ENCODE measurements at places on chromosomes 3 and 15.

GRCh38 chr3:48848816-48849515 lies 1.3 kb upstream of the PRKAR2A start:
- no peaks in the 10 kb centered on the region for H3K36me3 ChIP-seq
- peaks cover 31% of the 10 kb centered on the region for H3K4me1 ChIP-seq
- H3K27me3 ChIP-seq = no peaks in the 10 kb centered on the region
- no peak for DNase-seq
- H3K27ac ChIP-seq = no peak overlapping the region
- H3K4me3 ChIP-seq = no peak overlapping the region

DNA sequence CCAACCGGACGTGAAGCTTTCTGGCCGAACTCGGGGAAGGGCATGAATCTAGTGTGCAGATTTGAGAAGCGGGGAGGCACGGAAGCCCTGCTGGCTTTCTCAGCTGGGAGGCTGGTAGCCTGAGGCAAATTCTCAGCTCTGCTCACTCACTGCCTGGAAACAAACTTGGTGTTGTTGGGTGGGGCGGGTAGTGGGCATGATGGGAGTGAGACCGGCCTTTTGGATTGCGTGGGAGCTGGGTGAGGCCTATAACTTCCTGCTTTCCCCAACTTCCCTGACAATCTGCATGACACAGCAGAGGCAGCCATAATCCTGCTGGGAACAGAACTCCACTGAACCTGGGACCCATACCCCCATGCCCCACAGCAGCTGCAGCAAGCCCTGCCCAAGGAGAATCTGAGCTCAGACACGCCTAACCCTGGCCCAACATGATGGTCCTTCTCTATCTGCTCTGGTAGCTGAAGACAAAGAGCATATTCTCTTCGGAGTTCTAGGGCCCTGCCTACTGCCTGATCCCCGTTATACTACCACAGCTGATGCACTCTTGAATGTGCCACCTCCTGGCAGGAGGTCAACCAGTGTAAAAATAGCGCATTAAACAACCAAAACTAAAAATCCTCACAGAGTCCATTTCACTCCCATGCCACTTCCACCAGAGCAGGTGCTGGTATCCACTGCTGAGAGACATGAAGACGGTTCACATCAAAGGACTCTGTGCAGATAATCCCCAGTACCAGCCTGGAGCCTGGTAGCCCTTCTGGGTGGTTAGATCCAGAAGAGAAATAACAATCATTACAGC lies 44.7 kb downstream of the CEP70 start:
- DNase-seq = no peak
- no peak overlapping the region for H3K4me3 ChIP-seq
- peaks cover 32% of the 10 kb centered on the region for H3K36me3 ChIP-seq
- H3K27ac ChIP-seq = no peak overlapping the region

GRCh38 chr3:107684431-107684925 lies 161.7 kb downstream of the BBX start:
- no peak overlapping the region for H3K27ac ChIP-seq
- H3K27me3 ChIP-seq = no peaks in the 10 kb centered on the region
- H3K36me3 ChIP-seq = no peaks in the 10 kb centered on the region

DNA sequence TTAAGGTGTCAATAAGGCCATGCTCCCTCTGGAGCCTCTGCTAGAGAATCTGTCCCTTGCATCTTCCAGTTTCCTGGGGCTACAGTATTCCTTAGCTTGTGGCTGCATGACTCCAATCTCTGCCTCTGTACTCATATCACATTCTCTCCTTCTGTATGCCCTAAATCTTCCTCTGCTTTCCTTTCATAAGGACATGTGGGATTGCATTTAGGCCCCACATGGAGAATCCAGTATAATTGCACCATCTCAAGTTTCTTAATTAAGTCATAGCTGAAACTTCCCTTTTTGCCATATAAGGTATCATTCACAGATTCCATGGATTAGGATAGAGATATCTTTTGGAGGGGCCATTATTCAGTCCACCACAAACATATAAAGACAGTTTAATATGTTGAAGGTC lies 409.8 kb upstream of the TMCO5A start:
- no peak overlapping the region for H3K27ac ChIP-seq
- no peaks in the 10 kb centered on the region for H3K27me3 ChIP-seq
- no peak for DNase-seq
- H3K36me3 ChIP-seq = no peaks in the 10 kb centered on the region
- H3K4me3 ChIP-seq = no peak overlapping the region

DNA sequence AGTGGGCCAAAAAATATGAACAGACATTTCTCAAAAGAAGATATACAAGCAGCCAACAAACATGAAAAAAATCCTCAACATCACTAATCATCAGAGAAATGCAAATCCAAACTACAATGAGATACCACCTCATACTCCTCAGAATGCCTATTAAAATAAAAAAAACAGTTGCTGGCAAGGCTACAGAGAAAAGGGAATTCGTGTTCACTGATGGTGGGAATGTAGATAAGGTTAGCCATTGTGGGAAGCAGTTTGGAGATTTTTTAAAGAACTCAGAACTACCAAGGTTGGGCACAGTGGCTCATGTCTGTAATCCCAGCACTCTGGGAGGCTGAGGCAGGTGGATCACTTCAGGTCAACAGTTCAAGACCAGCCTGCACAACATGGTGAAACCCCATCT lies 27.8 kb upstream of the C15orf40 start:
- DNase-seq = no peak
- peaks cover 54% of the 10 kb centered on the region for H3K36me3 ChIP-seq
- H3K27ac ChIP-seq = no peak overlapping the region
- H3K27me3 ChIP-seq = no peaks in the 10 kb centered on the region

- H3K27ac ChIP-seq = no peak overlapping the region
- H3K27me3 ChIP-seq = no peaks in the 10 kb centered on the region
- no peaks in the 10 kb centered on the region for H3K36me3 ChIP-seq
- no peaks in the 10 kb centered on the region for H3K4me1 ChIP-seq
- no peak overlapping the region for H3K4me3 ChIP-seq
- DNase-seq = no peak
Measured at GRCh38 chr15:47669221-47669620, 48.1 kb upstream of the SEMA6D start.

DNA sequence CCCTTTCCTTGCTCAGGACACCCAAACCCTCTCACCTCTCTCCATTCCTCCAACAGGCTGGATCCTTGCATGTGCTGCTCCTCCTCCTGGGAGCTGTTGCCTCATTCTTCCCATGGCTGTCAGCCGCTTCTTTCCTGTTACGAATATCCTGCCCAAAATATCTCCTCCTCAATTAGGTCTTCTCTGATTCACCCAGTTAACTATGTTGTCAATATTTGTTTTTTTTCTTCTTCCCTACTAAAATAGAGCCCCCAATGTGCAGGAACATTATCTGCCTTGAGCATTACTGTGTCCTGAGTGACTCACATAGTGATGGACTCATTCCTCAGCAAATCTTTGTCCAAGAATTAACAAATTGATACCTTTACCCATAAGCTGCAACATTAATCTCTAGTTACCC lies 357.2 kb downstream of the CLSTN2 start:
- H3K27me3 ChIP-seq = no peaks in the 10 kb centered on the region
- H3K36me3 ChIP-seq = no peaks in the 10 kb centered on the region
- no peak overlapping the region for H3K4me3 ChIP-seq
- no peak for DNase-seq
- no peak overlapping the region for H3K27ac ChIP-seq

- H3K27ac ChIP-seq = no peak overlapping the region
- no peaks in the 10 kb centered on the region for H3K36me3 ChIP-seq
- DNase-seq = no peak
- H3K4me3 ChIP-seq = no peak overlapping the region
- no peaks in the 10 kb centered on the region for H3K4me1 ChIP-seq
Measured at GRCh38 chr15:101435761-101436160, 53.7 kb downstream of the PCSK6 start.

- H3K27ac ChIP-seq = no peak overlapping the region
- H3K27me3 ChIP-seq = no peaks in the 10 kb centered on the region
- no peak for DNase-seq
- H3K4me1 ChIP-seq = peaks cover 13% of the 10 kb centered on the region
- H3K4me3 ChIP-seq = no peak overlapping the region
- H3K36me3 ChIP-seq = no peaks in the 10 kb centered on the region
Measured at GRCh38 chr15:66638377-66638776, 63.7 kb upstream of the SMAD6 start.

DNA sequence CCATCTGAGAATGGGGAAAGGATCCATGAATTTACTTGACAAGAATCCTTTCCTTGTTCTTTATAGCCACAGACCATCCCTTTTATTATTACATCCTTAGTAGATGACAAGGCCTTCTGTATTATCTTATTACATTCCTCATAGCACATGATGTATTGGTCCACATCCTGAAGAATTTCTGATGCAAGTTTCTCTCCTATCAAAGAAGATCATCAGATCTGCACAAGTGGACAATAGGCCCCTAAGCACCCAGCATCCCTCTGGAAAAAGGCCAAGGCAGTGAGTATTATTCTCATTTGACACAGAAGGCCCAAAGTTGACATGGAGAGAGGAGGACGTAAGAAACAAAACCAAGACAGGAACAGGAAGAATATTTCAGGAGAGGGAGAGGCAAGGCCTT lies 31.4 kb downstream of the MYL3 start:
- H3K4me1 ChIP-seq = no peaks in the 10 kb centered on the region
- H3K27ac ChIP-seq = no peak overlapping the region
- H3K27me3 ChIP-seq = no peaks in the 10 kb centered on the region
- no peak overlapping the region for H3K4me3 ChIP-seq
- DNase-seq = no peak

DNA sequence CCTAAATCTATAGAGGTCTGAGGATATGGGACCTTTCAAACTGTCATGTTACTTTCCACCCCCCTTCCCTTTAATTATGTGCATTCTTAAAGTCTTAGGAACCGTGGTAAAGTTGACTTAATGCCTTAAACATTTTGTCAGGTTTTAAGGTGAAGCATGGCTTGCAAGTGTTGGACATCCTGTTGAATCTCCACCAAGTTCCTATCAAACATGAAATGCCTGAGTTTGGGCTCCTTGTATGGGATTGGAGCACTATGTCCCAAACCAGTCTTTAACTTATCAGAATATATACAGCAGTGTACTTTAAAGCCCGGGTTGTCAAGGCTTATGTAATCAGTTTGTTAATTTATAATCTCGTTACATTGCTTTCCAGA lies 1.1 kb downstream of the SNRK start:
- peak overlapping the region; percentile 70 for H3K4me3 ChIP-seq
- peaks cover 7% of the 10 kb centered on the region for H3K36me3 ChIP-seq
- H3K27ac ChIP-seq = peak overlapping the region; percentile 36
- no peaks in the 10 kb centered on the region for H3K27me3 ChIP-seq
- DNase-seq = no peak

GRCh38 chr3:181851063-181851462 lies 139.3 kb downstream of the SOX2 start:
- no peak for DNase-seq
- H3K4me3 ChIP-seq = no peak overlapping the region
- H3K4me1 ChIP-seq = no peaks in the 10 kb centered on the region
- no peaks in the 10 kb centered on the region for H3K27me3 ChIP-seq
- no peaks in the 10 kb centered on the region for H3K36me3 ChIP-seq

DNA sequence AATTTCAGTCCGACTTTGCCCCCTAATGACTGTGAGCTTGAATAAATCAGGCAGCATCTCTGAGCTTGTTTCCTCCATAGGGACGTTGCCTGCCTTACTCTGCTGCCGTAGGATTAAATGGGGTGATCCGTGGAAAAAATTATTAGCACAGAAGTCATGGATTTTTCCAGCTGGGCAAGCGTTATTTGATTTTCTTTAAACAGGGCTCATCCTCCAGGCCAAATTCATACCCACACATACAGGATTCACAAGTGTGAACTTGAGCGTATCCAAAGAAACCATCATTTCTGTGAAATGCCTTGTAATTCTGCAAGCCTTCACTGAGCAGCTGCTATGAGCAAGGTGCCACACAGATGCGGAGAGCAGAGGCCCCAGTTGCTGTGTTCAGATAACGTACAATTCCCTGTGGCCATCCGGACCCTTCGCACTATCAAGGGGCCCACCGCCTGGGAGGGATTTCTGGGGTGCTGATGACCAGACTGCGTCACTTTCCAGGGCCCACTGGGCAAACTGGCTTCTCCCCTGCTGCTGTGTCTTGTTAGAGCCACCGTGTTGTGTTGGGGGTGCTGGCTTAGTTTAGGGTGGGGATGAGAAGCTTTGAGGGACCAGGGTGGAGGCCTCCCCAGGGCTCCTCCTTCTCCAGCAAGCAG lies 61.4 kb downstream of the MGLL start:
- no peak overlapping the region for H3K27ac ChIP-seq
- DNase-seq = no peak
- peaks cover 3% of the 10 kb centered on the region for H3K27me3 ChIP-seq
- no peak overlapping the region for H3K4me3 ChIP-seq
- no peaks in the 10 kb centered on the region for H3K4me1 ChIP-seq

GRCh38 chr15:35546511-35547381 lies 781 bp upstream of the DPH6 start:
- peak overlapping the region; percentile 78 for H3K4me3 ChIP-seq
- peak overlapping the region; percentile 94 for H3K27ac ChIP-seq
- no peak for DNase-seq
- H3K4me1 ChIP-seq = peaks cover 16% of the 10 kb centered on the region
- no peaks in the 10 kb centered on the region for H3K36me3 ChIP-seq

GRCh38 chr3:122247825-122248185 lies 64.3 kb downstream of the CASR start:
- no peak overlapping the region for H3K4me3 ChIP-seq
- peaks cover 2% of the 10 kb centered on the region for H3K4me1 ChIP-seq
- no peaks in the 10 kb centered on the region for H3K36me3 ChIP-seq
- H3K27ac ChIP-seq = no peak overlapping the region
- DNase-seq = no peak

DNA sequence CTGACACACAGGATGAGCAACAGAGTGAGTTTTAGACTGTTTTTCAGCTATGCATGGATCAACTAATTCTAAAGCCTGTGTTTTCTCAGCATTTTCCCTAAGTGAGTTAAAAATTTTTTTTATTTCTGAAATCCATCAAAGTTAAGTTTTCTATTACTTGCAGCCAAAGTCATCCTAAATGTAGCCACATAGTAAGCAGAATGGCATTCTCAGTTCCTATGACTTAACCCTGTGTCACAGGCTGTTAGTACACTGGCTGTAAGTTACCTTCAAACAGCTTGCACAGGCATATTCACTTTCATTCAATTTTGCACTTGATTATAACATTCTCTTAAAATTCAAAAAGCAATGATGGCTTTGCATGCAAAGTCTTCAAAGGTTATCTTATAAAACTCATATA lies 368.2 kb downstream of the OCA2 start:
- H3K27ac ChIP-seq = no peak overlapping the region
- H3K36me3 ChIP-seq = no peaks in the 10 kb centered on the region
- no peaks in the 10 kb centered on the region for H3K4me1 ChIP-seq
- H3K27me3 ChIP-seq = no peaks in the 10 kb centered on the region

DNA sequence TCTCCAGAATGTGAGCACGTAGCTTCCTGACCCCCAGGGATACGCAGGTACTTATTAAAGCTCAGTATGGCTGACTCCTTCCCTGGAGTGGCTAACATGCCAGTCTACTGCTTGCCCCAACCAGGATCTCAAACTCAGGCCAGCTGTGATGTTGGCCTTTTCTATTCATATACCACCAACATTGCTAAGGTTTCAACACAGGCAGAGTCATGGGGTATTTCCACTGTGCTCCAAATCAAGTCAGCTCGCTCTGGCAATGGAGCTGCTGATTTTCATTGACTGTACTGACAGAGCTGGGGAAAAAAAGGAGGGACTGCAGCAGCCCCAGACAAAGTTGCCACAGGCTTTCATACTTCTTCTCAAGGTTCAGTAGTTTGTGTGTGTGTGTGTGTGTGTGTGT lies 87.0 kb downstream of the CFAP20DC start:
- H3K27me3 ChIP-seq = no peaks in the 10 kb centered on the region
- H3K36me3 ChIP-seq = no peaks in the 10 kb centered on the region
- no peak overlapping the region for H3K27ac ChIP-seq
- no peak overlapping the region for H3K4me3 ChIP-seq
- no peaks in the 10 kb centered on the region for H3K4me1 ChIP-seq

Measured in CD4-positive, alpha-beta T cell (primary cell).